NCI-H446 (cell line): ENCODE measurements at places on chromosomes 13 and 19.

DNA sequence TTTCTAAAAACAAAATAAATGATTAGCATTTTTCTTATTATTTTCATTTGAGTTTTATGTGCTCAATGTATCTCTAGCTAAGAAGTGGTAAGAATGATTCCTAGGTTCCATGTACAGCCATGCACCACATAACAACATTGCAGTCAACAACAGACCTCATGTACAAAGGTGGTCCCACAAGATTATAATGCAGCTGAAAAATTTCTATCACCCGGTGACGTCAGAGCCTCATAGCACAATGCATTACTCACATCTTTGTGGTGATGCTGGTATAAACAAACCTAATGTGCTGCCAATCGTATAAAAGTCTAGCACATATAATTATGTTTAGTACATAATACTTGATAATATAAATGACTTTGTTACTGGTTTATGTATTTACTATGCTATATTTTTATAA lies 120.5 kb downstream of the SLC7A1 start:
- no peak for DNase-seq

DNA sequence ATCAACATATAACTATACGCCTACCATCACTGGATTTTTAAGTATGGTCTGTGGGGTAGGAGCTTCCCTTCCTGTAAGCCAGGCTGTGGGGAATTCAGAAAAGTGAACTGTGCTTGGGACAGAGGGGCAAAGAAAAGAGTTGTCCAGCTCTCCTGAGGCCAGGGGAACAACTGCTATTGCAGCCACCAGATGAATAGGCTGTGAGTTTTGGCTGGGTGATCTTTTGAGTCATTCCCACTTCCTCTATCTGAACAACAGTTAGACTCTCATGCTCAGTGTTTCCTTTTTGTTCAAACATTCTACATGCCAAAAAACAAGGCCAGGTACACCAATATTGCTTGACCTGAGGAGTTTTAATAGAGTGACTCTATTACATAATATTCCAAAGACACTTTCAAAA lies 426.2 kb upstream of the DACH1 start:
- no peak for DNase-seq

GRCh38 chr13:98961503-98962105 lies 16.3 kb downstream of the DOCK9 start:
- DNase-seq = no peak

DNA sequence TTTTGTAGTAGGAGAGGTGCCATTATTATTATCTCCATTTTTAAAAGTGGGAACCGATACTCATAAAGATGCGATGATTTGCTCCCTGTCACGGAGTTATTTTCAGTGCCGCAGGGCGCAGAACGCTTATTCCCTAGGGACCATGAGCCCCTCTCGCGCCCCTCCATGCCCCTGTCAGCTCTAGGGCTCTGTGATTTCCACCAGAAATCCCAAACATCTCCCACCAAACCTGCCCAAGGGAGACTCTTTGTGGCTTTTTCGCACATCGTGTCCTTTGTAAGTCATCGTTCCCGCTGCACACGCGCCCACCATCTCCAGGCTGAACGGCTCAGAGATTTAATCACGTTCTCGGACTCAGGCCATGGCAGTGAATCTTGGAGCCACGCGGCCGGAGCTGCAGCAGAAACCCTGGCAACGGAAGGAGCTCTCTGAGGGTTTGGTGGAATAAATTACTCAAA lies 105.1 kb downstream of the DNAJC15 start:
- no peak for DNase-seq

GRCh38 chr13:32001154-32001768 lies 30.3 kb upstream of the FRY start:
- peak; percentile 5 for DNase-seq

DNA sequence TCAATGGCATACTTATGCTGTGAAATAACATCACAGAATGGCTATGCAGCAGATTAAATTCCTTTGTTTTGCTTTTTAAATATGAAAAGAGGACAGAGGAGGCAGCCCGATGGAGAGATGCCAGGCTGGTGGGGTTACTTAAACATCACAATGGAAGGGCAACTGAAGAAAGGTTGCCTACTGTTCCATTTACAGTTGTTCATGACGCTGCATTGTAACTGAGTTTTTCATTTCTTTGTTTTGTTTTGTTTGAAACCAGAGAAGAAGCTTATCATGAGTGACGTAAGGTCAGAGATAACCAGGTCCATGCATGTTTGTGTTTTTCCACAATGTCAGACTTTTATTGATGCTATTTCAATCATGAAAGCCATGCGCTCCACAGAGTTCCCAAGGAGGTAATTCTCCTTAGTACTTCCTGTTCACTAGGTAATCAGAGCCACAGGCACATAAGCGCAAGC lies 273.8 kb downstream of the LHFPL6 start:
- DNase-seq = no peak

- DNase-seq = no peak
These were observed 35.8 kb downstream of the GGACT start for GRCh38 chr13:100552755-100553154.

DNA sequence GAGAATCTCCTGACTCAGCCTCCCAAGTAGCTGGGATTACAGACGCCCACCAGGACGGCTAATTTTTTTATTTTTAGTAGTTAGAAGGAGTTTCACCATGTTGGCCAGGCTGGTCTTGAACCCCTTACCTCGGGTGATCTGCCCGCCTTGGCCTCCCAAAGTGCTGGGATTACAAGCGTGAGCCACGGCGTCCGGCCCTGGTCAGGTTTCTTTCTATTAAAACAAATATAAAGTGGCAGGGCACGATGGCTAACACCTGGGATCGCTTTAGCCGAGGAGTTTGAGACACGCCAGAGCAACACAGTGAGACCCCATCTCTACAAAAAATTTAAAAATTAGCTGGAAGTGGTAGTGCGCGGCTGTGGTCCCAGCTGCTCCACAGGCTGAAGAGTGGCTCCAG lies 1.5 kb upstream of the MED25 start:
- no peak for DNase-seq

- peak; percentile 43 for DNase-seq
These were observed at the start of gene STXBP2 for GRCh38 chr19:7636691-7637373. Gene STXBP2, plus strand, starts transcription at chr19:7637110. Its CDS starts 40 bp downstream, at chr19:7637150.

DNA sequence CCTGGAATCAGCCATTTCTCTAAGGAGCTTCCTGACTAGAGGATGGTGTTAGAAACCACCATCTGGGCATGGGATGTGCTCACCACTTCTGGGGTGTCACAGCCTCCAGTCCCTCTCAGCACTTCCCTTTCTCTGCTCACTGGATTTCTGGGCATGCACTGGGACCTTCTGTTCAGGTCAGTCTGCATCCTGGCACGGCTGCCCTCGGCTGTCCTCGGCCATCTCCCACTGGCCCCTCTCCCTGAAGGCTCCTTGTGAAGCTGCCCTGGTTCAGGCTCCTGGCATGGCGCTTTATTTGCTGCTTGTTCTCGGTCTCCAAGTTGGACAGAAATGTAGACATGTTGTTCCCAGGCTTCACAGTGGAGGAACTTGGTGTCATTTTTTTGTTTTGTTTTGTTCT lies 60.0 kb downstream of the TEX29 start:
- DNase-seq = no peak
